ENCODE measurements at places on chromosomes 2 and 18.

DNA sequence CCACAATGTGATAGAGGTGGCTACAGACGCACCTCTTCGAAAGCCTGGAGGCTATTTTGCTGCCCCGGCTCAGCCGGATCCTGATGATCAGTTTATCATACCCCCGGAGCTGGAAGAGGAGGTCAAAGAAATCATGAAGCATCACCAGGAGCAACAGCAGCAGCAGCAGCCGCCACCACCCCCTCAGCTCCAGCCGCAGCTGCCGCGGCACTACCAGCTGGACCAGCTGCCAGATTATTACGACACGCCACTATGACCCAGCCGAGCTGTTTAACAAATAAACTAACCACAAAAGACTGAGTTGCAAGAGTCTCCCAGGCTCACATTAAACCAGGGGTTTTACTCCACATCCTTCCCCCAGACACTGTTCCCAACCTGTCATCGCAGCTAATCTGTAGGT is 263.8 kb downstream of the PHLPP1 start:
- DNase-seq, result no peak

DNA sequence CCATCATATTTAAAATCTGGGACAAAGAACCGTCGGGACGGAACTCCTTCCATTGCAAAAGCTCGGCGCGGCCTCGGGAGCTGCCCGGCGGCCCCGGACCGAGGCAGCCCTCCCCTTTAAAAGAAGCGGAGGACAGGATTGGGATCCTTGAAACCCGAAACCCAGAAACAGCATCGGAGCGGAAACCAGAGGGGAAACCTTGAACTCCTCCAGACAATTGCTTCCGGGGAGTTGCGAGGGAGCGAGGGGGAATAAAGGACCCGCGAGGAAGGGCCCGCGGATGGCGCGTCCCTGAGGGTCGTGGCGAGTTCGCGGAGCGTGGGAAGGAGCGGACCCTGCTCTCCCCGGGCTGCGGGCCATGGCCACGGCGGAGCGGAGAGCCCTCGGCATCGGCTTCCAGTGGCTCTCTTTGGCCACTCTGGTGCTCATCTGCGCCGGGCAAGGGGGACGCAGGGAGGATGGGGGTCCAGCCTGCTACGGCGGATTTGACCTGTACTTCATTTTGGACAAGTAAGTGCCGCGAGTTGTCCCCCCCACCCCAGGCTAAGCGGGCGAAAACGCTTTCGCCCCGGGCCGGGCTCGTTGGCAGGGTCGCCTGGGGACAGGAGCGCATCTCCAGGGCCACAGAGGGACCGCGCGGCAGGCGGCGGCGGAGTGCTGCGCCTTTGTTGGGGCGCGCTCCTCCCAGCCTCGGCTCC is at the start of gene ANTXR1:
ANTXR1 (plus strand) TSS at position 38 of the 698 bp plus-strand sequence; CDS start at position 359, 321 bp downstream.
- DNase-seq, result no peak

DNA sequence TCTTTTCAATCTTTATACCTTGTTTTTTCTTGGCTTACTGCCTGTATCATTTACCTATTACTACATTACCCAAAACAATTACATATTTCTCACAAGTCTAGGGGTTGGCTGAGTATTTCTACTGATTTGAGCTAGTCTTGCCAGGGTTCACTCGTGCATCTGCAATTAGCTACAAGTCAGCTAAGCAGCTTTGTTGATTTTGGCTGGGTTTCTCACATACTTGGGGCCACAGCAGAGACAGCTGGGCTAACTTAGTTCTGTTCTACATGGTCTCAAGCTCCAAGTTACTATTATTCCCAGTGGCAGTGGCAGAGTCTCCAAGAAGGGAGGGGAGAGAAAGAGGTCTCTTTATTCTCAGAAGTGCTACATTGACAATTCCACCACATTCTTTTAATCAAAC is 54.7 kb upstream of the SP5 start:
- DNase-seq, result no peak

- no peak for DNase-seq
These were observed 425.4 kb downstream of the NYAP2 start for GRCh38 chr2:225824748-225825449.

GRCh38 chr2:85770786-85771409 is 17.1 kb downstream of the ATOH8 start:
- DNase-seq, result no peak

Data from effector CD4-positive, alpha-beta T cell (primary cell).